IPS-NIHi11 (cell line): ENCODE measurements at places on chromosomes 5 and 9.

DNA sequence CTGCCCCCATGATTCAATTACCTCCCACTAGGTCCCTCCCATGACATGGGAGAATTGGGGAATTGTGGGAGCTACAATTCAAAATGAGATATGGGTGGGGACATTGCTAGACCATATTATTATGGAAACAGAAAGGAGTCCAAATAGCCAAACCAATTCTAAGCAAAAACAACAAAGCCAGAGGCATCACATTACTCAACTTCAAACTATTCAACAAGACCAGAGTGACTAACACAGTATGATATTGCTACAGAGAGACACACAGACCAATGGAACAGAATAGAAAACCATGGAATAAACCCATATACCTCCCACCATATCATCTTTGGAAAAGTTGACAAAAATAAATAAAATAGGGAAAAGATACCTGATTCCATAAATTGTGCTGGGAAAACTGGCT lies 710.5 kb upstream of the CDH9 start:
- DNase-seq = no peak

GRCh38 chr5:36558641-36559040 lies 47.8 kb upstream of the SLC1A3 start:
- DNase-seq = no peak

GRCh38 chr5:96297867-96298266 lies 135.2 kb downstream of the PCSK1 start:
- DNase-seq = no peak

- DNase-seq = no peak
Measured at GRCh38 chr5:147400881-147401280, 109.0 kb downstream of the DPYSL3 start.

- peak; percentile 11 for DNase-seq
Measured at GRCh38 chr5:37249815-37250164, 614 bp upstream of the CPLANE1 start.

- DNase-seq = no peak
Measured at GRCh38 chr9:136011703-136012496, 50.7 kb upstream of the UBAC1 start.
